ENCODE measurements at places on chromosomes 12 and 14. TPM values are rescaled to one million over a fixed set of nuclear protein-coding genes. Genes with fewer than 3 reads are reported as not detected.

- peaks cover 37% of the 10 kb centered on the region for H3K4me1 ChIP-seq
- peaks cover 20% of the 10 kb centered on the region for H3K36me3 ChIP-seq
- no peaks in the 10 kb centered on the region for H3K27me3 ChIP-seq
These were observed 300 bp upstream of the TTC5 start for GRCh38 chr14:20306079-20306423.

DNA sequence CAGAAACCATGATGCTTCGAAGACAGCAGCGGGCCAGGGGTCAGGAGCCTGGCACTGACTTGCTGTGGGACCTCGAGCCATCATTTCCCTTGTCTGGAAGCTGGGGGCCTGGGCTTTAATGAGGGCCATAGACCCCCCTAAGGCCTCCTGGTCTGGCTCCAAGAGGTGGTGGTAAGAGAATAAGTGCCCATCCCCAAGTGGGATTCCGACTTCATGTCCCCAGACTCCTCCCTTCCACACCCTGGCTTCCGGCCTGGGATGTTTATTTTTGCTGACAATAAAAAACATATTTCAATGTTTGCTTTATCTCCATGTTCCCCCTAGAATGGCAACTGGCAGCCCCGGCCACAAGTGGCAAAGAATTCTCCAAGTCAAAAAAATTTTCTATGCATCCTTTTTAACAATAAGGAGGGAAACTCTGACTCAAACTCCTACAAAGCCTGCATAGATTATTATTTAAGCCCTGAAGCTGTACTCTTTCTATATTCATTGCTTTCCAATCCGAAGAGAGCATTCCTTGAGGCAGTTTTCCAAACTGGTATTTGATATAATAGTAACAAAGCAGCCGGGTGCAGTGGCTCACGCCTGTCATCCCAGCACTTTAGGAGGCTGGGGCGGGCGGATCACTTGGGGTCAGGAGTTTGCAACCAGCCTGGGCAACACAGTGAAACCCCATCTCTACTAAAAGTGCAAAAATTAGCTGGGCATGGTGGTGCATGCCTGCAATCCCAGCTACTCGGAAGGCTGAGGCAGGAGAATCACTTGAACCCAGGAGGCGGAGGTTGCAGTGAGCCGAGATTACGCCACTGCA is 84.0 kb downstream of the ITPK1 start:
- peaks cover 23% of the 10 kb centered on the region for H3K4me1 ChIP-seq
- H3K36me3 ChIP-seq, result peaks cover 3% of the 10 kb centered on the region

Gene SOX5
- polyA plus RNA-seq, result not detected

GRCh38 chr14:24114532-24115421 is at the start of the genes DCAF11 and NRL:
Gene DCAF11, plus strand, starts transcription at chr14:24114777. Its CDS starts 818 bp downstream, at chr14:24115595.
Gene NRL, minus strand, starts transcription at chr14:24114949. Its CDS starts 32,101 bp downstream, at chr14:24082848.
- H3K4me3 ChIP-seq, result peak within 1 kb of the TSS; percentile 98
- H3K27ac ChIP-seq, result peak within 1 kb of the TSS; percentile 99
- DNase-seq, result peak; percentile 100
- H3K36me3 ChIP-seq, result peaks cover 16% of the 10 kb centered on the region
- H3K27me3 ChIP-seq, result peaks cover 4% of the 10 kb centered on the region

Gene SMARCD1
- polyA plus RNA-seq, result 16.0 TPM

DNA sequence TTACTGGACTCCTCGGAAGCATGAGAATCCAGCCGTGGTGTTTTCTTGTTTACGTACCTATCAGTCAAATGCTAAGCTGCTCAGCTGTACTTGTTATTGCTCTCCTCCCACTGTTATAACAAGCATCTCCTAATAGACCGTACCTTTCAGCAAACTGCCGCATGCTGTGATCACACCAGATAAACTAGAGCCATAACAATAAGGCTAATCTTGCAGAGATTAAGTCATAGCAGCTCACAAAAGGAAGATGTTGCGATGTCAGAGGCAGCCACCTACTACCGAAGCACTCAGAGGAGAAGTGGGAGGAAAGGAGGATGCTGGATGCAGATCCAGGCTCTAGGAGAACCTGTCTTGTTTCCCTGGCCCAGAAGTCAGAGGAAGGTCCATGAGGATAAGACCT is 196.0 kb downstream of the GALC start:
- DNase-seq, result no peak
- no peaks in the 10 kb centered on the region for H3K4me1 ChIP-seq
- no peaks in the 10 kb centered on the region for H3K36me3 ChIP-seq
- H3K4me3 ChIP-seq, result no peak overlapping the region

DNA sequence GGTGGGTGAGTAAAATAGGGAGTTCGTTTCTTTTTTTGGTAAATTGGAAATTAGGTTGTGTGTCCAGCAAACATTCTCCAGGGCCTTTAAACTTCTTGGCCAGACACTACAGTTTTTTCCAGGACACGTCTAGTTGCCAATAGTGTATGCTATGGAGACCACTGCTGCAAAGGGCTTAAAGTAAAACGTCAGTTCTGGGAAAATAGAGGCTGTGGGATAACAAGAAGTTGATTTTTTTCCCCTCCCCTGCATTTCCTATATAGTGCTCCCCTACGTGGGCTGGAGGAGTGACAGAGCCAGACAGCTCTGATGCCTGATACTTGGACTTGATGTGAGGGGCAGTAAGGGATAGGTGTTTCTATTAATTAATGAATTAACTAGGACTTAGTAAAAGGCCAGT is 2.4 kb downstream of the ACVR1B start:
- no peaks in the 10 kb centered on the region for H3K27me3 ChIP-seq
- peak overlapping the region; percentile 85 for H3K4me3 ChIP-seq
- H3K27ac ChIP-seq, result peak overlapping the region; percentile 16
- peaks cover 31% of the 10 kb centered on the region for H3K4me1 ChIP-seq
- no peak for DNase-seq

Data from naive thymus-derived CD8-positive, alpha-beta T cell (primary cell).